ENCODE measurements at places on chromosomes 4 and X.

DNA sequence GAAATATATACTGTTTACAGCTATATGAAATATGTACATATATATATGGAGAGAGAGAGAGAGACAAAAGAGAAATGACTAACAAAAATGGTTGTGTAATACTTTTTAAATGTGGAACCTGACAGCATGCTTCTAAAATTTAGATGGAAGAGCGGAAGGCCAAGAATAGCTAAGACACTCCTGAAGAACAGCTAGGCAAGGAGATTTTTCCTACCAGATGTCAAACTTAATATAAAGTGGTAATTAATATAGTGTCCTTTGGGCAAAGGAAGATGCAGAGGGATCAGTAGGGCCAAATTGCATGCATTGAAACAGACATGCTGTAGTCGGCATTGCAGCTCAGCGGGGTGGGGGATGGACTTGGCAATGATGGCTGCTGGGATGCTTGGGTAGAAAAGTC is 45.2 kb downstream of the ADD1 start:
- no peaks in the 10 kb centered on the region for H3K27me3 ChIP-seq
- no peak overlapping the region for H3K4me3 ChIP-seq
- DNase-seq = no peak
- H3K27ac ChIP-seq = no peak overlapping the region
- peaks cover 2% of the 10 kb centered on the region for H3K4me1 ChIP-seq
- peaks cover 14% of the 10 kb centered on the region for H3K36me3 ChIP-seq

DNA sequence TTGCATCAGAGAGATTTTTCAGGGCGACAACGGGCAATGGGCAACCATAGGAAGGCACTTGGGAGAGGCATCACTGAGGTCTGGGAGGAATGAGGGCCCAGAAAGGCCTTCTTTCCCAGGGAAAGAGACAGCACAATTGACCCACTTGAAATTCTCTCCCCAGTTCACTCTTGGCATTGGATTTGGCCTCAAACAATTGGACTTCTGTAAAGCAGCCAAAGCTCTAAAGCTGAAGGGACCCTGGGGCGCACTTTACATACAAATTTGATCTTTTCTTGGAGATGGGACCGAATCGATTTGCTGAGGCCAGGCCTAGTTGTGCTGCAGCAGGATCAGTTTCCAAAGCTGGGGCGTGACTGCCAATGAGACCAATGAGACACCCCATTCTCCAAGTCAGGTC is 3.2 kb downstream of the ARHGAP36 start:
- no peaks in the 10 kb centered on the region for H3K36me3 ChIP-seq
- DNase-seq = no peak
- H3K27me3 ChIP-seq = peaks cover 42% of the 10 kb centered on the region
- H3K27ac ChIP-seq = no peak overlapping the region
- H3K4me1 ChIP-seq = no peaks in the 10 kb centered on the region

DNA sequence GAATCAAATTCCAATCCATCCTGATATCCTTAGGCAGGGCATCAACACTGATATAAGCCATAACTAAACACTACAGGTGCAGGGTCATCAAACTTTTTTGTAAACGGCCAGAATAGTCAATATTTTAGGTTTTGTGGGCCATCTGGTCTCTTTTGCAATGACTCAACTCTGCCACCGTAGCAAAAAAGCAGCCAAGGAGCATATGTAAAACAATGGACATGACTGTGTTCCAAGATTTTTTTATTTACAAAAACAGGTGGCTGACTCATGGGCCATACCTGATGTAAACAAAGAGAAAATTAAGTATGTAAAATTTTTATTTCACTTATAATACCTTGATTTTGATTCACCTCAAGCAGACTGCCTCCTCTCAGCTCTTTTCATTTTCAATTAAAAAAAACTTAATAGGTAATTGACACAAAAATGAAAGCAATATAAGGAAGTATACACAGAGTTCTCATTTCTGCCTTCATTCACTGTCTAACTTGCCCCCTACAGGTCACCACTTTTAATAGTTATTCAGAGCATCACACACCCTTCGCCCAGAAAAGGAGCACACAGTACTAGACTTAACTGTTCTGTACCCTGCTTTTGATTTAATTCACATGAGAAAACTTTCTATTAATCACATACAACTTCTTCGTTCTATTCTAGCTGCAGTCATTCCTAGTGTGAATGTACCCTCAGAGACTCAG is 35.3 kb upstream of the GPM6B start:
- DNase-seq = no peak
- H3K27me3 ChIP-seq = no peaks in the 10 kb centered on the region
- H3K4me3 ChIP-seq = no peak overlapping the region
- H3K4me1 ChIP-seq = no peaks in the 10 kb centered on the region

GRCh38 chr4:4555916-4556315 is 14.1 kb upstream of the STX18 start:
- peaks cover 3% of the 10 kb centered on the region for H3K4me1 ChIP-seq
- no peak overlapping the region for H3K27ac ChIP-seq
- no peak overlapping the region for H3K4me3 ChIP-seq
- peaks cover 33% of the 10 kb centered on the region for H3K36me3 ChIP-seq

DNA sequence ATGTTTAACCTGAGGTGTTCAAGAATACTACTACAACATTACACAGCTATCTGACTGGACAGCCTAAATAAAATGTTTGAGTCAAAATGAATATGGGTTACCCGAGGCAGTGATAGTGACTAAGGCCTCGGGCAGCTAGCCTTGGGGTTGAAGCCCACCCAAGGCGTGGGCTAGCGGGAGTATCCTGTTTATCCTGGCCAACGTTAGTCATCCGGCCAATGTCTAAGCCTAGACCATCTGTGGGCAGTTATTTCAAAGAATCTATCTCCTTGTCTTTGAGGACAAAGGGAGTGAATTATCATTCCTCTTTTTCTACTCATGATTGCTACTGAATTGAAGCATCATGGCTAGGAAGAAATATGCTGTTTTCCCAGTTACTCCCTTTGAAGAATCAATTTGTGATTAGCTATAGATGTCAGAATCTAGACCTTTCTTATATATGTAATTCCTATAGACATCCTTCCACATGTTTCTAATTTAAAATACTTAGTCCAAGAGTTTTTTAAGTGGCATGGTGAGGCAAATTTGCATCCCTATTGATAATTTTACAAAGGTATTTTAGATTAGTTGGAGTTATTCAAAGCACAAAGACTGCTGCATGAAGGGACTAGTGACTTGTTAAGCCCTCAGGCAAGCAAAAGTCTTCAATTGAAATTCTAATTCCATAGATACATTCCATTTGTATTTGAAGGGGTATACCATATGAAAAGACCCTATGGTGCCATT is 6.0 kb upstream of the PDGFC start:
- no peaks in the 10 kb centered on the region for H3K36me3 ChIP-seq
- no peak overlapping the region for H3K27ac ChIP-seq
- DNase-seq = no peak
- no peaks in the 10 kb centered on the region for H3K4me1 ChIP-seq
- peaks cover 30% of the 10 kb centered on the region for H3K27me3 ChIP-seq

DNA sequence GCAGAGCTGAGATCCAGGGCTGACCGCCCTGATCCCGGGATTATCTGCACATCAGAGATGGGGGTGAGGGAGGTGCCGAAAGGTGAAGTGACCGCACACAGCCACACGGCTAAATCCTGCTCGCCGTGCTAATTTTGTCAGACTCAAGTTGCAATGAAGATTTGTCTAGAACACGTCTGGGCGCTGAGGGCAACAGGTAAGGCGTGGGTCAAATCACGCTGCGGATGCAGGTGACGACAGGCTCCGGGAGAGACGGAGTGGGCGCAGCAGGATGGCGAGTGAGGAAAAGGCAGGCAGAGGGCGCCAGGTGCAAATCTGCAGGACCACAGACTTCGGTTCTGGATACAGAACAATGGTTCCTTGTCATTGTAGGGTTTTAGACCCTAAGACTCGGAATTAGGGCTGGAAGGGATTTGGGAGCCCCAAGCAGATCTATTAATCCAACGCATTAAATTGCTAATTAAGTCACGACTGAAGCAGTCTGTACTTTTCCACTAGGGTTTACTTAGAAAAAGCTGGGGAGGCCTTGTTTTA is 1.9 kb upstream of the TBC1D14 start:
- H3K27ac ChIP-seq = no peak overlapping the region
- DNase-seq = no peak

GRCh38 chr4:153579872-153580271 is 104.2 kb upstream of the TLR2 start:
- peak overlapping the region; percentile 48 for H3K27ac ChIP-seq
- H3K4me1 ChIP-seq = peaks cover 53% of the 10 kb centered on the region
- H3K36me3 ChIP-seq = peaks cover 16% of the 10 kb centered on the region
- DNase-seq = no peak
- H3K4me3 ChIP-seq = no peak overlapping the region
- no peaks in the 10 kb centered on the region for H3K27me3 ChIP-seq

GRCh38 chrX:78650906-78651437 is 8.2 kb downstream of the RTL3 start:
- peak overlapping the region; percentile 85 for H3K27ac ChIP-seq
- peaks cover 21% of the 10 kb centered on the region for H3K4me1 ChIP-seq
- no peak for DNase-seq
- H3K4me3 ChIP-seq = peak overlapping the region; percentile 60
- peaks cover 3% of the 10 kb centered on the region for H3K27me3 ChIP-seq

- DNase-seq = no peak
- H3K36me3 ChIP-seq = no peaks in the 10 kb centered on the region
- H3K27ac ChIP-seq = no peak overlapping the region
- H3K27me3 ChIP-seq = no peaks in the 10 kb centered on the region
Measured at GRCh38 chr4:38491854-38492478, 172.0 kb upstream of the KLF3 start.

DNA sequence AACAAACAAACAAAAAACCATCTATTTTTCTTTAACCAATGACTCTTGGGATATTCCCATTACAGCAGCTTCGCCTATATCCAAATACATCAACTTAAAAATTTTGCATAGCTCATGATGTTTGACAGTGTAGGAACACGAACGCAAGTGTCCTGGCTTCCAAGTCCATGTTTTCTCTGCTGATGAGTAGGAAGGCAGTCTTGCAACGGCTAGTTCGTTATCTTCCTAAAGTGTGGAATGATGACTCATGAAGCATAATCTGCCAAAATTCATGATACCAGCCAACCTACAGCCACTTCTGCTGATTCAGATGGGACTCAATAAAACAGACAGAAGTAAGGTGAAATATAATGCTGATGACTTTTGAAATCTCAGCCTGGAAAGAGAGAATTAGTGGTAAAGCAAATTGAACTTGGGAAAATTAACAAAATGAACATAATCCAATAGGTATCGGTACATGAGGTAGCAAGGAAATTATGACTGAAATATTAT is 6.4 kb upstream of the SEPTIN11 start:
- H3K4me3 ChIP-seq = no peak overlapping the region
- peaks cover 21% of the 10 kb centered on the region for H3K36me3 ChIP-seq
- no peaks in the 10 kb centered on the region for H3K27me3 ChIP-seq
- no peaks in the 10 kb centered on the region for H3K4me1 ChIP-seq
- no peak overlapping the region for H3K27ac ChIP-seq
- no peak for DNase-seq

DNA sequence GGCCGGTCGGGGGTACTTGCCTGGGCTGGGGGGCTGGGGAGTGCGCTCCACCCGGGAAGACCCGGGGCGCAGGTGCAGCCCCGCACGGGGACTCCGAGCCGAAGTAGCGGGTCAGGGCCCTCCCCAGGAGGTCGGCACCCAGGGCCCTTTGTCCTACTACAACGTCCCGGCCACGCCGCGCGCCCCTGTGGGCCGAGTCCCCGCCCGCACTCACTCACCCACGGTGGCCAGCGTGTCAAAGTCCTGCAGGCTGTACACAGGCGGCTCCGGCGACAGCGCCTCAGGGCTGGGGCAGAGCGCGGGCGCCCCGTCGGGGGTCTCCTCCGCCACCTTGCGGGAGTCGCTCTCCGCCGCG is 602 bp downstream of the PRKX start:
- peaks cover 5% of the 10 kb centered on the region for H3K36me3 ChIP-seq
- H3K4me3 ChIP-seq = peak overlapping the region; percentile 95
- peaks cover 10% of the 10 kb centered on the region for H3K4me1 ChIP-seq

GRCh38 chr4:177235026-177235425 is 74.6 kb upstream of the NEIL3 start:
- no peaks in the 10 kb centered on the region for H3K27me3 ChIP-seq
- no peak overlapping the region for H3K27ac ChIP-seq
- H3K4me1 ChIP-seq = no peaks in the 10 kb centered on the region
- H3K4me3 ChIP-seq = no peak overlapping the region
- DNase-seq = no peak

GRCh38 chr4:576991-577498 is 950 bp upstream of the TMEM271 start:
- no peak for DNase-seq
- peaks cover 7% of the 10 kb centered on the region for H3K4me1 ChIP-seq
- H3K36me3 ChIP-seq = peaks cover 3% of the 10 kb centered on the region
- peak overlapping the region; percentile 57 for H3K4me3 ChIP-seq

DNA sequence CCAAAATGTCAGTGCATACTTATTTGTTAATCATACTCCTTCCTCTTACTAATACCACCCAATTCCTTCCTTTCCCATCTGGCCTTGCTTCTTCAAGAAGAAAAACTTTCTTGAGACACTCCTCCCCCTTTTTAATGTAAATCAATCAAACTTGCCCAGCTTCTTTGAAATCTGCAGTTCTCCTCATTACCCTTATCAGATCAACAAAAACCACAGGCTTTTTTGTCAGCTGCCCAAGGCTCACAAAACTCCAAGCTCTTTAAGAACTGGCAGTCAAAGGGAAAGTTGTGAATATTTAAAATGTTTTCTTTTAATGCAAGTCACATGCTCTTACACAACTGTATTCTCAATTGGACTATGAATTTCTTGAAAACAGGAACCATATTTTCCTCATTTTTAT is 11.3 kb upstream of the MYOZ2 start:
- no peak for DNase-seq
- H3K4me1 ChIP-seq = no peaks in the 10 kb centered on the region
- H3K36me3 ChIP-seq = no peaks in the 10 kb centered on the region
- H3K27me3 ChIP-seq = no peaks in the 10 kb centered on the region
- no peak overlapping the region for H3K27ac ChIP-seq

DNA sequence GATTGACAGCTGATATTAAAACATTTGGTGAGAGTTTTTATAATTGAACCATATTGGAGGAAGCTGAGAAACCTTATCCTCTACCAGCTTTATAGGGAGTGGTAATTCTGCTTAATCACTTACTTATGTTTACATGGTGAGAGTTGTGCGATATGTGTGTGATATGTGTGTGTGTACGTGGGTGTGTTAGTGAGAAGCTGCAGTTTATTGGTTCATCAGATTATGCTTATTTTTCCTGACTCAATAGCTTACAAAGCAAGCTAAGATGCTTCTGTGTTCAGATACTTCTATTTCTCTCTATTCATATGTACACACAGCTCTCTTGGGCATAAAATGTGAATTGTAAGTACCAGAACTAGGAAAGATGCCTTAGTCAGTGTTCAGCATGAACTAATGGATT is 343.7 kb downstream of the GRIA2 start:
- no peaks in the 10 kb centered on the region for H3K36me3 ChIP-seq
- no peak overlapping the region for H3K4me3 ChIP-seq
- DNase-seq = no peak

DNA sequence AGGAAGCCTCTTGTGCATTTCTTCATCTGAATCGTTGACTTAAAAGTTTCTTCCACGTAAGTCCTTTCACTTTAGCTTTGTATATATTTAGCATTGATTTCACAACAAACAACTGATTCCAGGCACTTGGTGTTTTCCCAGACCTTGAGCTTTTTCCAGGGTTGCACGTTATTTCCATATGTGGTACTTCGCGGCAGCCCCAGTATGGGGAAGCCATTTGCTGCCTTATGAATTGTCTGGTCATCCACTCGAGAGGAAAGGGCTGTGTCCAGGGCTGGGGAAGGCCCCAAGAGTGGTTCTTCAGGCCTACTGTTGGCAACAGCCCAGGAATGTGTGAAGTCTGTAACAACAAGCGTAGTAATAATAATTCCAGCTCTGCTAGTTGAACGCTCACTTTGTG is 2.8 kb upstream of the TLR8 start:
- peaks cover 1% of the 10 kb centered on the region for H3K4me1 ChIP-seq
- DNase-seq = no peak
- H3K27me3 ChIP-seq = no peaks in the 10 kb centered on the region
- H3K36me3 ChIP-seq = no peaks in the 10 kb centered on the region

- H3K4me3 ChIP-seq = no peak overlapping the region
- H3K36me3 ChIP-seq = no peaks in the 10 kb centered on the region
Measured at GRCh38 chr4:165461159-165461821, 82.5 kb downstream of the CPE start.

Data from activated naive CD8-positive, alpha-beta T cell treated with anti-CD3 and anti-CD28 coated beads for 36 hours (primary cell).